Esophagus muscularis mucosa (tissue), 4 donors: ENCODE measurements at places on chromosomes 7 and 10. TPM values are rescaled to one million over a fixed set of nuclear protein-coding genes. Genes with fewer than 3 reads are reported as not detected.

GRCh38 chr7:73865738-73866445 is 4.9 kb downstream of the TMEM270 start:
- H3K36me3 ChIP-seq = no peaks in the 10 kb centered on the region
- no peak overlapping the region for H3K4me3 ChIP-seq
- H3K27me3 ChIP-seq = no peaks in the 10 kb centered on the region
- no peak overlapping the region for H3K27ac ChIP-seq

SKIDA1 gene
- total RNA-seq = 1.2 TPM

- H3K4me1 ChIP-seq = no peaks in the 10 kb centered on the region
- no peak overlapping the region for H3K27ac ChIP-seq
- no peak overlapping the region for H3K4me3 ChIP-seq
- DNase-seq = no peak
Observed at GRCh38 chr7:95749515-95749914, 22.8 kb upstream of the DYNC1I1 start.

DNA sequence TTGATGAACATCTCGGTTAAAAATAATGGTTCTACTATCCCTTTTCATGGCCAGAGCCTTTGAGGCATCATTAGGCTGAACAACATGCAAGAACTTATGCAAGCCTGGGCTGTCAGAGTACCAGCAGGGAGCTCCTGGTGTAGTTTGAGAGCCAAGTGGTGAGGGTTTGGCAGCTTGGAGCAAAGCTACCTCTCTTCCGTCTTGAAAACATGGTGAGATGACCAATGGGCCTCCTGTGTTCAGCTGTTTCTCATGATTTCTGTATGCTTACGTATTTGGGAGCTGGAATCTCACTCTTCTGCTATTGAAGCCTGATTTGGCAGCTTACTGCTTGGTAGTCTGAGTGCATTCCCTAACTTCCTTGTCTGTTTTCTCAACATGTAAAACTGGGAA is 150.4 kb downstream of the CXCL12 start:
- no peaks in the 10 kb centered on the region for H3K27me3 ChIP-seq
- peak; percentile 10 for DNase-seq
- H3K27ac ChIP-seq = no peak overlapping the region
- H3K4me1 ChIP-seq = peaks cover 4% of the 10 kb centered on the region
- no peaks in the 10 kb centered on the region for H3K36me3 ChIP-seq
- H3K4me3 ChIP-seq = no peak overlapping the region

- H3K4me1 ChIP-seq = no peaks in the 10 kb centered on the region
- H3K4me3 ChIP-seq = no peak overlapping the region
- H3K27me3 ChIP-seq = no peaks in the 10 kb centered on the region
- H3K36me3 ChIP-seq = no peaks in the 10 kb centered on the region
- no peak for DNase-seq
- no peak overlapping the region for H3K27ac ChIP-seq
Observed at GRCh38 chr7:80098795-80099194, 35.8 kb upstream of the GNAI1 start.

DNA sequence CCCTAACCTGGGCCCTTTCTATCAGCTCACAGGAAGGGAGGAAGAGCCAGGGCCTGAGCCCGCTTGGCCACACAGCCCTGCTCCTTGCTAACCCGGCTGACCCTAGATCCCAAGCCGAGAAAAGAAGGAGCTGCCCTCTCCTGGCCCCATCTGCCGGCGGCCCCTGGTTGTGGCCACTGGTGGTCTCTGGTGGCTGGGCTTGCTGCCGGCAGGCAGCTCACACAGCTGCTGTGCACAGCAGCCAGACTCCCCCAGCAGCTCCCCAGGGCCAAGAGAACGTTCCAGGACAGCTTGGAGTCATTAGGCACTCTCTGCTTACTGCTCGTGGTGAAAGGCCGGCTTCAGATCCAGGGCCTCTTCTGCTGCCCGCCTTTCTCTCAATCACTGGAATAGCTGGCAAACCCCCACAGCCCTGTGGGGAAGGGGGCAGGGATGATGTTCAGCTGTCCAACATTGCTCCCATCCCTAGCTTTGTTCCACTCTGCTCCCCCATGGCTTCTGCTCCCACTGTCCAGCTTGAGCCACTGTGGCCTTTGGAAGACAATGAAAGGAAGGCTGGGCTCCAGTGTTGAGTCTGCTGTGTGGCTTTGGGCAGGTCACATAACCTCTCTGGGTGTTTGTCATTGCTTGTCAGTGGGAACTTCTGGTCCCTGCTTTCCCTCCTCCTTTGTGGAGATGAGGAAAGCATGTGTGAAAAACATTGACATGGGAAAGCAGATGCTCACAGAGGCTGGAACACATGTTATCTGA is 35.4 kb upstream of the COL13A1 start:
- no peaks in the 10 kb centered on the region for H3K27me3 ChIP-seq
- no peak overlapping the region for H3K27ac ChIP-seq
- H3K4me1 ChIP-seq = no peaks in the 10 kb centered on the region
- H3K4me3 ChIP-seq = no peak overlapping the region
- H3K36me3 ChIP-seq = no peaks in the 10 kb centered on the region
- DNase-seq = no peak

GRCh38 chr10:58574058-58574457 is 61.4 kb downstream of the BICC1 start:
- H3K4me1 ChIP-seq = peaks cover 50% of the 10 kb centered on the region
- H3K27ac ChIP-seq = no peak overlapping the region
- DNase-seq = no peak
- no peak overlapping the region for H3K4me3 ChIP-seq
- no peaks in the 10 kb centered on the region for H3K36me3 ChIP-seq

GRCh38 chr10:122446668-122447423 is 7.6 kb upstream of the ARMS2 start:
- no peak overlapping the region for H3K4me3 ChIP-seq
- H3K4me1 ChIP-seq = peaks cover 9% of the 10 kb centered on the region
- H3K27ac ChIP-seq = peak overlapping the region; percentile 34
- H3K36me3 ChIP-seq = no peaks in the 10 kb centered on the region
- H3K27me3 ChIP-seq = no peaks in the 10 kb centered on the region
- no peak for DNase-seq

DNA sequence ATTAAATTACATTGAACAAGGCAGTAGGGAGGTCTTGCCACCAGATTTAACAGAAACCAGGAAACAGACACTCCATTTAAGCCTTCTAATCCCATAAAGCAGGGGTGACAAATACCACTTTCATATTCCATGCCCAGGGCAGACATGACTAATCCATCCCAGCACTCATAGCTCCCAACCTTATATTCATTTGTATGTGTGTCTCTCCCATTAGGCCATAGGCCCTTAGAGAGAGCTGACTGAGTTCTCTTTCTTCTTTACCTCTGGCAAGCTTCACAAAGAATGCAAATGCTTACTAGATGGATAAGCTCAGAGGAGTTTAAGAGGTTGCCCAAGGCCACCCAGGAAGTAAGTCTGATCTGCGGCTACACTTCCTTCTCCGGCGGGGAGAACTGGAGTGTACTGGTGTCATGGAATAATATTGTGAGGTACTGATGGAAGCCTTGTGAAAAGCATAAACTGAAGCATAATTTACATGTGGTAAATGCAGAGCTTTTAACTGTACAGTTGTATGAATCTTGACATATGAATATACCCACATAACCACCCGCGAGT is 239.7 kb upstream of the HABP2 start:
- no peaks in the 10 kb centered on the region for H3K27me3 ChIP-seq
- DNase-seq = no peak
- no peak overlapping the region for H3K4me3 ChIP-seq
- H3K27ac ChIP-seq = no peak overlapping the region
- no peaks in the 10 kb centered on the region for H3K36me3 ChIP-seq
- no peaks in the 10 kb centered on the region for H3K4me1 ChIP-seq

DNA sequence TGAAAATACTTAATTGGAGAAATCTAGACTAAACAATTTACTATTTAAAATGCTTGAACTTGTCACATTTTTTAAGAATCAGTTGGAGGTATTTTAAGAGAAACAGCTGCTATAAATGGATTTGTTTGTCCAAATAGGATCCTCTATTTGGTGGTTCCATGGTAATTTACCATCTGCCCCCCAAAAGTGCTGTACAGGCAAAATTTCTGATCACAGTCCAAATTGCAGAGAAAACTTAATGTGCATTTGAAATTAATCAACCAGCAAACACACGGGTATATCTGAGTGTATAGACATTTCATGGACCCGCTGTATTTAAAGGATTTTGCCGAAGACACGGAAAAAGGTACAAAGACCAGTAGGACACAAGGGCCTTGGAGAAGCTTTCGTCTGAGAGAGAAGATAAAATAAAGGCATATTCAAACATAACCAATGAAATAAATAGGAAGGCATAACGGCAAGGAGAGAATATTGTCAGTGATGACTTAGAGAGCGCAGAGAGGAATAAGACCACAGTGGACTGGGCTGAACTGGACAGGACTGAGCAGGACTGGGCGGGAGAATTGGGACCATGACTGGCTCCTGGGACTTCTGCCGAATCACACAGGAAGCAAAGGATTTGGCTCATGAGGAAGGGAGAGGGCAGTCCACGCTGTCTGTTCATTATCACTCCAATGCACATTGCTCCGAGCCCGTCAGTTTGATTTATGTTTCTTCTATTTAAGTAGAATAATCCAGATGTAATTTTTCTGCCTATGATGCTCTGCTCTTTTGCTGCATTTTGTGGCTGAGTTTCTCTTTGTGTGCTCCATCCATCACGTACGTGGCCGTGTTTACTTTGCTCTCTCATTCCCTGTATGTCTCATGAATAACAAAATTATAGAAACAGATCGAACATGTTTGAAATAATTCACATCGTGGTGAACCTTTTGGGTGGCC is 112.8 kb downstream of the PRLHR start:
- H3K27ac ChIP-seq = no peak overlapping the region
- peaks cover 5% of the 10 kb centered on the region for H3K27me3 ChIP-seq
- H3K4me3 ChIP-seq = no peak overlapping the region
- no peaks in the 10 kb centered on the region for H3K36me3 ChIP-seq
